ENCODE measurements at places on chromosomes 5 and 9. TPM values are rescaled to one million over a fixed set of nuclear protein-coding genes. Genes with fewer than 3 reads are reported as not detected.

DNA sequence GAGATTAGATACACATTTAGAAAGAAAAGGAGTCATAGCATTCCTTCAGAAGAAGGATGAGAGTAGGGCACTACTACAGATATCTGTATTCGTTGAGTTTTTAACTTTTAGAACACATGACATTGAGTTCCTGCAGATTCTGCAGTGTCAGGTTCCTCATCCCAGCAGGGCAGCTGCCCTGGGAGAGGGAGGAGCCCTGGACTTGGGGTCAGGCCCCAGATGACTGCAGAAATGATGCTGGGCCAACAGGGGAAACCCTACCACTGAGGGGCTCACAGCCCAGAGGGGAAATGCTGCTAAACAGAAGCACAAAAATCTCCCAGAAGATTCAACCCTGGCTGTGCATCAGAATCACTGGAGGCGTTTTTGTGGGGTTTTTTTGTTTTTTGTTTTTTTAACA lies 68.9 kb upstream of the TAF1L start:
- no peak for DNase-seq

GRCh38 chr5:61018062-61018461 lies 73.1 kb downstream of the NDUFAF2 start:
- DNase-seq: no peak

DNA sequence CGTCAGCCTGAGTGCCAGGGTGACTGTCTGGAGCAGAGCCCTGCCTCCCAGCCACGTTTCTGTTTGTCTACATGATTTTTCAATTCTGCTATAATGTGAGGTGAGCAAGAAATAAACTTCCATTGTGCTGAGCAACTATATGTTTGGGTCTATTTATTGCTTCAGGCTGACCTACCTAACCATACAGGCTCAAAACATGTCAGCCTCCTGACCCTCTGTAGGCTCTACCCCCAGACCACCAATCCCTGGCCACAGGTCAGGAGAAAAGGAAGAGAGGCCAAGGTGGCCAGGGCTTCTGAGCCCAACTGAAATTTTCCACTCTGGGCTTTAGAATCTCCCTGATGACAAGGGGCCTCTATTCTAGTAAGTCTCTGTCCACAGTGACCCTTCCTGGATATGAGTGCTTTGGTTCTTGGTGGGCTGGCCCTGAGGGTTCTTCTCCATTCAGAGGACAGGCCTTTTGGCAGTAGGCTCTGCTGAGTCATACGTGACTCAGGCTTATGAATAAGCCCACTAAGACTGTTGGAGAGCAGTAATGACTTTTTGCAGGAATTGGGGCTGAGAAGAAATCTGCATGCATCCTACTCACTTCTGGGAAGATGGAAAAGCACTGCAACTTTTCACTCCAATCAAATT lies 117.2 kb upstream of the TBCA start:
- DNase-seq: no peak

- DNase-seq: peak; percentile 14
These were observed 26.2 kb downstream of the TERT start for GRCh38 chr5:1268666-1269065.

DNA sequence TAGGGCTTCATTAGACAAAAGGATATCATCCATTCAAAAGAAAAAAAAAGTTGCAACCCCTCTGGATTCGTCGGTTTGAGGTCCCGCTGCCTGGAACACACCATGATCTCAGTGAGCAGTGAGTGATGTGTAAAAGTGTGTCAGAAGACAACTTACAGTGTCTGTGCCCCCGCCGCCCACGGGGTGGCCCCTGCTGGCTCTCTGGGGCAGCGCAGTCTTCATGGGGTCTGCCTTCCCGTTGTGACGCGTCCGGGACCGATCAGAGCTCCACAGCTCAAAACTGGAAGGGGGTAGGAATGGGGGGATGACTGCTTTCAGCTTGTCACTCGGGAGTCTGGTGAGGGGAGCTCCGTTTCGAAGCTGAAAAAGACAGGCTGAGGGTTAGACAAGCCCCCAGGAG lies 22.6 kb downstream of the ANKS6 start:
- no peak for DNase-seq

DNA sequence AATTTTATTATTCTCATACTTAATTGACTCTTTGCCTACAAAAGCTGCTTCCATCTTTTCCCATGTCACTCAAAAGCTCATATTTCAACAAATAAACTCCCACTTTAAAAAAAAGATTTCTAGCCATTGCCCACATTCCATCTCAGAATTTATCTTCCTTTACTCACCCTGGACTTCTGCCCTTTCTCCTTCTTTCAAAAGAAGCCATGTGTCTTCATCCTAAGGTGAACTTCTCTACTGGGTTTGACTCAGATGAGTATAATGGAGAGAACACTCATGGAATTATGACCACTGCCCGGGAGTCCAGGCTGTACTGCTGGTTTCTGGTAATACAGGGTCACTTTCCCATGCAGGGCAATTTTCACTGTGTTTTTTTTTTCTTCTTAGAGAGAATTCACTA lies 548.5 kb upstream of the ZNF462 start:
- DNase-seq: no peak

DNA sequence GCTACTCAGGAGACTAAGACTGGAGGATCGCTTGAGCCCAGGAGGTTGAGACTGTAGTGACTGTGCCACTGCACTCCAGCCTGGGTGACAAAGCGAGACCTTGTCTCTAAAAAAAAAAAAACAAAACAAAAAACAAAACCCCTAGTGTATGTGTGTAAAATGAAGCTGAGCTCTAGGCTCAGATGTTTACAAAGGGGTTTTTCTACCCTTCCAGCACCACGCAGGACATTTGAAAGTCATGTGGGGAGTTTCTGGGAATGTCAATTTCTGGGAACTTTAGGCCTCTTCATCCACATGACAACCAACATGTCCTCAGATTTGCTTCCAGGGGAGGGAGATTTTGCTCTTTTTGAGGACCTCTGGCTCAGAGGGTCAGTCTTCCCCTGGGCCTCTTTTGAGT lies 42.4 kb upstream of the AIF1L start:
- DNase-seq: no peak

GRCh38 chr5:111132076-111132475 lies 39.9 kb downstream of the WDR36 start:
- DNase-seq: no peak

DNA sequence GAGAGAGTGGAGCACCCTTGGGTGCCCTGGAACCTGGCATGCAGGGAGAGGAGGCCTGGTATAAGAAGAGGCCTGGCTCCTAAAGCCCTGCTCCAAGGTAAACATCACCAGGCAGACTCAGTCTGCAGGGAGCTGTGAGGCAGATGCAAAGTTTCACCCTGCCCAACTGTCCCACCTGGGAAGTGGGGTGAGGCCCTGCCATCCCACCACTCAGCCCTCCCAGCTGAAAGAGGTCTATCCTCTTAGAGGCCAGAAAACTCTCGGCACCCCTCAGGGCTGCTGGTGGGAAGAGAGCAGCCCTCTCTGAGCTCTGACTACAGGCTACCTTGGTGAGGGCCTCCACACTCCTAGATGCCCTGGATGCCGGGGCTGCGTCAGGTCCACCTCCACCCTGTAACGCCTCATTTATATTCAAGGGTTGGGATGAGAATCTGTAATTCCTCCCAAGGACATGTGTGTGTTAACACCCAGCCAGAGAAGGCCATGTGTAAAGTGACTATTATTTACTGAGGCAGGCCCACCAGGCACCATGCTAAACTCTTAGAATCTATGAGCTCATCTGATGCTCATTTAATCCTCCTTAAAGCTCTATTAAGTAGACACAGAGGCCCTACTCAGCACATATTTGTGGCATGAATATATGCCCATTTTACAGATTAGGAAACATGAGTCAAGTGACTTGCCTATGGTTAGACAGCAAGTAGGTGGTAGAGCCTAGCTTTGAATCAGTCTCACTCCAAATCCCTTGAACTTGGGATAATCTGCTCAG lies 205.9 kb downstream of the FSTL4 start:
- DNase-seq: no peak

DNA sequence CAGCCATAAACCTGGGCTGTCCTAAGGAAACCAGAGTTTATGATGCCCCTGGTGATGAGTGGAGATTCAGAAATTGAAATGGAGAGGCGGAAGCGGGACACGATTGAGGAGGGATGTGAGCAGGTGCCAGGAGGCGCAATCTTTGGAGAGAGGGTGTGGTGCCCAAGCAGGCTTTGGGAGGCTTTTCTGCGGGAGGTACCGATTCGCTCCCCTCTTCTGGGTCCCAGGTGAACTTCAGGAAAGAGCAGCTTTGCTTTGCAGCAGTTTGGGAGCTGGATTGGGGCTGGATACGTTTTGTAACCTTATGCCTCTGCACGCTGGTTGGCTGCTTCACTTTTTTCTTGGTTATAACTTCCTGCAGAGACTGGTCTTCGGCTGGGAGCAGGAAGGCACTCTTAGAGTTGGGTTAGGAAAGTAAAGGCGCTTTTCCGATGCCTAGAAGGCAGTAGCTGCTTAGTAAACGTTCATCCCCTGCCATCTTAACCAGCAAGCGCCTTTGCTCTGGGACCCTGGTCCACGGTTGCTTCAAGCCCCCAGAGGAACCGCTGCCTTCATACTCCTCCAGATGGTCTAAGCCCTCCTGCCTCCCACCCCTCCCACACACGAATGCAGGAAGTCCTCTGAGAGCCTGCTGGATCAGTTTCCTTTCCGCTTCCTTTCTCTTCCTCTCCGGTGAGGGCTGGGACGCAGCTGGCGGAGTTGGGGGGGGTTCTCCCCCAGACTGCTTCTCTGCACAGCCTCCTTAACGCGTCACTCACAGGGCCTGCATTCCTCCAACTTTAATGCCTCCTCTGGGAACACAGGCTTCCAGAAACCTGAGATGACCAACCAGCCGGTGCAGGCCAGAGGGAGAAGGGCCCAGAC lies 15.2 kb upstream of the NEK6 start:
- DNase-seq: no peak

DNA sequence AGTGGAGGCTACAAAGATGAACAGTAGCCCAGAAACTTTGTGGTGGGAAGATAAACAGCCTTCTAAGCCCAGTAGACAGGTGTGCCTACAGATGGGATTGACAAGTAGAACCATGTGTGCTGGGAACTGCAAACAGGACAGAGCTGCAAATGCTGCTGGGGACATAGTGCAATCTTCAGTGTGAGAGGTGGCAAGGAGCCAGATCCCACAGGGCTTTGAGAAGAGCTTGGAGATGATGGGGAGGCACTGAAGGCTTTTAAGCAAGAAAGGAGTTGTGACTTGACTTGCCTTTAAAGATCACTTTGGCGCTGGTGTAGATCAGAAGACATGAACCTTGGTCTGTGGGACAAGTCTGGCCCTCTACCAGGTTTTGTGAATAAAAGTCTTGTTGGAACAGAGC lies 675.2 kb downstream of the ACTL7B start:
- no peak for DNase-seq

DNA sequence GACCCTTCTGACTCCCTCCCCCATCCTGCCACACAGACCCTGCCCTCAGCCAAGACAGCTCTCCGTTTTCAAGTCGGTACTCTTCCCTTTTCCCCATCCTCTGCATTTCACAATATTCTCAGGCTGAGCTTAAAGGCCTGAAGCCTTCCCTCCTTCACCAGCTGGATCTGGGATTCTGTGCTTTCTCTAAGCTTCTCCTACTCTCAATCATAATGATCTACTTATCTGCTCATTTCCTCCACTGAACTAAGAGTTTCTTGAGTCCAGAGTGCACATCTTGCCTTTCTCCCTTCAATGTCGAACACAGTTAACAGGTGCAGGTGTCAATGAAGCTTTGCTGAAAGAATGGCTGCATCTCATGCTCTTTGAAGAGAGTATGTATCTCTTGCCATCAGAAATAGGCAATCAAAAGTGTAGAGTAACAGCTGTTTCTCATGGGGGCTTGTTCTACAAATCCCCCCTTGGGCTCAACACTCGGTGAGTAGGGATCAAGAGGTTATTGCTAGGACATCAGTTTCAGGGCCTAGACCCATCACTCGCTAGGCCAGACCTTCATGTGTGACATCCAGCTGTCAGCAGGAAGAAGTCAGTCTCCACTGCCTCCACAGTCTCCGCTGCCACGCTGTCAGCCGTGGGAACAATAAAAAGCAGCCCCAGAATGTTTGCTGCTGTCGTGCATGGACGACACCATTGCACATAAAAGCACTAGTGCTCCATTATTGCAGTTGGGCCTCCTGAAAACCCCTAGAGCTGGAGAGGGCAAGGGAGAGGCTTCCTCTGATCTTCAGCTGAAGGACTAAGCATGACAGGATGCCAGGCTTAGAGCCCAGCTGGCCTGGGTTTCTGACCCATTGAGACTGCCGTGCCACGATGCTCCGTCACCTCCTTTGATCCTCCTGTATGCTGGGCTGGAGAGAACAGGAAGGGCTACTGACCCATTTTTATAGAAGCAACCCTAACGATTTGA lies 23.7 kb downstream of the TRAF1 start:
- no peak for DNase-seq

Gene PCDHA9
- not detected for total RNA-seq
